ENCODE measurements at places on chromosomes 16 and 17.

GRCh38 chr17:82545071-82545462 is 25.5 kb downstream of the FOXK2 start:
- DNase-seq, result no peak

- no peak for DNase-seq
Observed at GRCh38 chr17:67125924-67126323, 81.6 kb downstream of the CACNG1 start.

DNA sequence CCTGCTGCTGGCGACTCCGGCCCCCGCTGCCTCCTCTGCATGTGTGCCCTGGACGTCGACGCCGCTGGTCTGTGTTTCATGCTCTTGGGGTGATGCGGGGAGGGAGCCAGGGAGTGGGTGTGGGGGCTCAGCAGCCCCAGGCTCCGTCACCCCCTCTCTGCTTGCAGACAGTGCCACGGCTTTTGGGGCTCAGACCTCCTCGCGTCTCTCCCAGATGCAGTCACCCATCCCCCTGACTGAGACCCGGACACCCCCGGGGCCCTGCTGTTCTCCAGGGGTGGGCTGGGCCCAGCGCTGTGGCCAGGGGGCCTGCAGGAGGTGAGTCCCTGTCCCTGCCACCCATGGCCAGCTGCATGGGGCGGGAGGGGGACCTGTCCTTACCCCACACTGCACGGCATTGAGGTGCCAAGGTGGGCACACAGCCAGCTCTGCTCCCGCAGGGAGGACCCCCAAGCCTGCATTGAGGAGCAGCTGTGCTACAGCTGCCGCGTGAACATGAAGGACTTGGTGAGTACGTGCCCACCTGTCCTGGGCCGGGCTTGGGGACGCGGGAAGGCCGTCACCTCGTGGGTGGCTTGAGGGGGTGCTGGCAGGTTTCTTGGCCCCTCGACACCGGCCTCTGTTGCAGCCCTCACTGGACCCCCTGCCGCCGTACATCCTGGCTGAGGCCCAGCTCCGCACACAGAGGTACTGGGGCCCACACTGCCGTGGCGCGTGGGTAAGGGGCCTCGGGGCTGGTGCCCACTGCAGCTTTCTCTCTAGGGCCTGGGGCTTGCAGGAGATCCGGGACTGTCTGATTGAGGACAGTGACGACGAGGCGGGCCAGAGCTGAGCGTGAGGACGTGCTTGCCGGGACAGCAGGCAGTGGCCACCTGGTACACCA is 8.4 kb downstream of the CTU2 start:
- no peak for DNase-seq

DNA sequence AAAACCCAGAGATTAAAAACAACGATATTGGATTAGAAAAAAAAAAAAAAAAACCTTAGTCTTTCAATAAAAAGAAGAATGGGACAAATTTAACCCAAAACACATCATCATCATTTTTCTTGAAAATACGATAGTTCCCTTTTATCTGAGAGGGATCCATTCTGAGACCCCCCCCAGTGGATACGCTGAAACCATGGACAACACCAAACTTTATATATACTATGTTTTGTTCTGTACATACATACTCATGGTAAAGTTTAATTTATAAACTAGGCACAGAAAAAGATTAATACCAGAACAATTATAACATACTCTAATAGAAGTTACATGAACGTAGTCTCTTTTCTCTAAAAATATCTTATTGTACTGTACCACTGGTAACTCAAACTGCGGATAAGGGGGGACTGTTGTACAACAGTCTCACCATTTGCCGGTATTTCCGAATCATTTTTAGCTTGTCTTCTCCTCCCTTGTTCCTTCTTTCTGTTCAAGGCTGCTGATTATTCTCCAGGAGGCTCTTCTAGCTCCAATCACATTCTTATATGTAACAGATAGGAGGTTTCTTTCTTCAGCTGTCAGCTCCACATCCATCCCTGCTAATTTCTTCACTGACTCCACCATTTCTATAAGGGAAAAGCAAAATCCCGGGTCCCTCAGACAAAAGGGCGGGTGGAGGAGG is 37.0 kb downstream of the RNF135 start:
- peak; percentile 57 for DNase-seq

GRCh38 chr16:29302976-29303375 is 103.5 kb downstream of the NPIPB11 start:
- no peak for DNase-seq

- DNase-seq, result no peak
Observed at GRCh38 chr16:88346680-88347505, 35.9 kb upstream of the ZNF469 start.
